ENCODE measurements at places on chromosomes 11 and 22. TPM values are rescaled to one million over a fixed set of nuclear protein-coding genes. Genes with fewer than 3 reads are reported as not detected.

Gene CARD18
- 0.46 TPM for polyA plus RNA-seq

Gene IGLL5
- polyA plus RNA-seq, result not detected

Gene RANBP1
- 68.2 TPM for polyA plus RNA-seq

Gene DDX17
- polyA plus RNA-seq, result 55.8 TPM

Gene RASL10A
- polyA plus RNA-seq, result not detected

Gene KIRREL3
- polyA plus RNA-seq, result 3.4 TPM

Gene GAS2
- polyA plus RNA-seq, result 17.1 TPM

Gene KRTAP5-8
- not detected for polyA plus RNA-seq

Gene CLCF1
- polyA plus RNA-seq, result not detected

Gene DEUP1
- polyA plus RNA-seq, result 4.7 TPM
